ENCODE measurements at places on chromosomes 4 and X.
A peak's percentile ranks its signal among the peaks of the same experiment; 100 is the strongest.

DNA sequence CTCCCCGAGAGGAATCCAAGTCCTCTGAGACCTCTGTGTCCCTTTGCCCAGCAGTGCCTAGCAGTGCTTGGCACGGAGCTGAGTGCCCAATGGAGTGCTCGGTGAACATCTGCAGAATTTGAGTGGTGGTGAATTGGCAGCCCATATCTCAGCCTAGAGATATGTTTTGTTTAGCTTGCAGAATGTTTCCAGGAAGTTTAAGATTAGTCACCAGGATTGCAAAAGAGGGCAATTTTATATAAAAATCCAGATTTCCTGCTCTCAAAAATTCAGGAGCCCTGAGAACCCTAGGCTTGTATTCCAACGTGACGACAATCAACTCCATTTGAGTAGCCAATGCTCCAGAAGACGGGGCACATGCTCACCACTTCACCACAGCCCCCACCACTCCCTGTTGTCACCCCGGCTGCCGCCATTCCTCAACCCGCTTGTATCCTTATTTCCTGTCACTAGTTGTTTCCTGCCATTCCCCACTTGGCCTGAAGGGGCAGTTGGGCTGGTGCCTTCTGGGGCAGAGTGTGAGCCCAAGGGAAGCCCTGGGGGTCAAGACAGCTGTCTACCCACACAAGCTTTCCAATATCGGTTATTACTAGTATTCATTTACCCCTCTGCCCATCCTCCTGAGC lies 116.9 kb downstream of the EFNB1 start:
- DNase-seq: no peak

DNA sequence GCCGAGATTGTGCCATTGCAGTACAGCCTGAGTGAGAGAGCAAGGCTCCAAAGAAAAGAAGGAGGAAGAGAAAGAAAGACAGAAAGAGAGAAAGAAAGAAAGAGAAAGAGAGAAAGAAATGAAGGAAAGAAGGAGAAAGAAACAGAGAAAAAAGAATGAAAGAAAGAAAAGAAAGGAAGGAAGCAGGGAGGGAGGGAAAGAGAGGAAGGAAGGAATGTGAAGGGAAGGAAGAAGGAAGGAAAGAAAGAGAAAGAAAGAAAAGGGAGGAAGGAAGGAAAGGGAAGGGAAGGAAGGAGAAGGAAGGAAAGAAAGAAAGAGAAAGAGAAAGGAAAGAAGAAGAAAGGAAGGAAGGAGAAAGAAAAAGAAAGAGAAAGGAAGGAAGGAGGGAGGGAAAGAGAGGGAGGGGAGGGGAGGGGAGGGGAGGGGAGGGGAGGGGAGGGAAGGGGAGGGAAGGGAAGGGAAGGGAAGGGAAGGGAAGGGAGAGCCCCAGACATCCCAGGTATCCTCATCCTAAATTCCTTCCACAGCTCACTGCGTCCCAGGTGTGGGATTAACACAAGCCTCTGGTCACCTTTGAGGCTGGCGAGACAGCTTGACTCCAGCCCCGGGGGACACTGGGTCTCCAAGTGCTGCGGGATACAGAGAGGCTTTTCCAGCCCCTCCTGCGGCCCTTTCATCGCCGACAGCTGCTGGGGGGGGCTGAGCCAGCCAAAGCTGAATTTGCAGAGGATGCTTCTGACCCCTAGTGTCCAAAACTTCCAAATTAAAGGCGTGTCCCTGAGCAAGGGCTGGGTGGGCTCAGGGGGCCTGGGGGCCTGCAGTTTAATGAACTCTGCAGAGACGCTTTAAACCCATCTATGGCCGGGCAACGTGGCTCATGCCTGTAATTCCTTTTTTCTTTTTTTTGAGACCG lies 24.2 kb upstream of the CSF2RA start:
- DNase-seq: peak; percentile 26

DNA sequence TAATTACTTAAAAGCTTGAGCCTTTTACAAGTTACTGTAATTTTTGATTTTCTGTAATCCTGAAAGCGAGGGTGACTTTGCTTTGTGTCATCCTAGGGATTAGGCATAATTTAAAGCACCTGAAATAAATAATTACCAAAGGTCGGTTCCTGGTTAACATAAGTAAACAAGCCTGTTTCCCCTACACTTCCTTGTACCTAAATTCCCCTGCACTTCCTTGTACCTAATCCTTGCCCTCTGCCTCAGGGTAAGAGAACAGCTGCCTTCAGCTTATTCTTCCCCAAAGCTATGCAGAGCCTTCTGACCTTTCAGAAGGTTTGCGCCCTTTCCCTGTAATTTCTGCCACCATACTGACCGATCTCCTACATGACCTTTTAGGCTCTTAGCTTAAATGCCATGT lies 166.1 kb upstream of the PDE5A start:
- DNase-seq: no peak

DNA sequence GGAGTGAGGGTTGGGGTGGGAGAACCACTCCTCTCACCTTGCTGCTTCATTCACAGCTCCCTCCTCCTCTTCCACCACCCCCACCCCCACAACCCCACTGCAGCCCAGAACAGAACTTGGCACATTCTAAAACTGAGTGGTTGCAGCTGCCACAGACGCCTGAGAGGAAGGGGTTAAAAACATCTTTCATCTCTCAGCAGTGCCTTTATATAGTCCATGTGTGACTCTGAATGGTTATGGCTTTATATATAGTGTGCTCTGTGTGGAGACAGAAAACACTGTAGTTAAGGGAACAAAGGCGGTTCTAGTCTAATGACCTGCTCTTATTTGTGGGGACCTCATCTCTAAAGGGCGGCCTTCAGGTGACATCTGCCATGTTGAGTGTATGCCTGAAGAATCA lies 144.8 kb downstream of the BCOR start:
- DNase-seq: no peak

DNA sequence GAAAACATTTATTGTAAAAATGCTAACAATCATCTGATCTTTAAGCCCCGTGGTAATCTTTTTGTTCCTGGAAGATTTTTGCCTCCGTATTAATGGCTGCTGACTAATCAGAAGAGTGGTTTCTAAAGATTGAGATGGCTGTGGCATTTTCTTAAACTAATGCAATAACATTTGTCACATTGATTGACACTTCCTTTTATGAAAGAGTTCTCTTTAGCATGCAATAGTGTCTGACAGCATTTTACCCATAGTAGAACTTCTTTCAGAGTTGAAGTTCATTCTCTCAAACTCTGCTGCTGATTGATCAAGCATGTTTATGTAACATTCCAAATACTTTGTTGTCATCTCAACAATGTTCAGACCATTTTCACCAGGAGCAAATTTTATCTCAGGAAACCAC lies 26.8 kb upstream of the UGT2B4 start:
- DNase-seq: no peak

DNA sequence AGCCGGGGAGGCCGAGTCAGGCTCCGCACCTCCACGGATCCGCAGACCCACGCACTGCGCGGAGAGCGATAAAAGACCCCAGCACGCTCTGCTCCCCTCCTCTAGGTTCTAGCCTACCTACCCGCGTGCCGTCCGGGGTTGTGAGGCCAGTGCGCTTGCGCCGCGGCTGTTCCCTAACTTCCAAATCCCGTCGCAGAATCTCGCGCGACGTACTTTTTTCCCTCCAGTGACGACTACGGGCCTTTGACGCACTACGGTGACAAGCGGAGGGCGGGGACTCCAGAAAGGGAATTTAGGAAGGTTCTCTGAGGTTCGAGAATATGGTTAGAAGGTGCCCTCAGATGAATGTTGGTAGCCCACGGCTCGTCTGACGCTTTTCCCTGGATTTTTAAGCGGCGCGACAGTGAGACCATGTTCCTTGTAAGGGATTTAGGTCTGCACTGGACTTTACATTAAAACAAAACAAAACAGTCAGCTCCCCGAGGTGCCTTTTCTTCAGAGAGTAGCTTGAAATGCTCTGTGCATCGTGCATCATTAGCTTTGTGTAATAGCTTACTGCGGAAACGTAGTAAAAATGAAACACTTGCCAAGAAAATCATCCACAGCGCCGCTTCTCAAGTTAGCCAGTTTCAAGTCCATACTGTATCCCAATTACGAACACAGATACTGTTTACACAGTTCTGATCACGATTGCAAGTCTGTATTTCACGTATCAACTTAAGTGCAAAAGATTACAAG lies at the start of gene NKRF:
NKRF (minus strand) TSS at position 145 of the 738 bp plus-strand sequence.
- DNase-seq: peak; percentile 45

DNA sequence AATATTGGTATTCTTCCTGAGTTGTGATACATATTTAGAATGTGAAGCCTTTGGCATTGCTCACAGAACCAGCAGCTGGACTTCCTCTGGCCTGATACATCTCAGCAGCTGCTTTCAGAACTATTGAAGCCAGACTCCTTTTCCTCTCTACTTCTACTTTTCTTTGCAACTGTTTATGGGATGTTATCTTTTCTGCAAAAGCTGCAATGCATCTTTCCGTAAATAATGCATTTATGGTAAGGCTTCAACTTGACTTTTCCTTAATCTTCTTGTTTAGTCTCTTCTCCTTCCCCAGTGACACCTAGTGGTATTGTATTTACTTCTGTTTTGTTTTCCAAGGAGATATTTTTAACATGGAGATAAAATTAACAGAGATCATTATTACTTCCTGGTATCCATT lies 1548.7 kb downstream of the PCDH7 start:
- DNase-seq: no peak

- DNase-seq: no peak
Observed at GRCh38 chr4:7823416-7823824, 116.2 kb downstream of the AFAP1 start.

GRCh38 chrX:131226591-131226990 lies 62.5 kb downstream of the IGSF1 start:
- no peak for DNase-seq

DNA sequence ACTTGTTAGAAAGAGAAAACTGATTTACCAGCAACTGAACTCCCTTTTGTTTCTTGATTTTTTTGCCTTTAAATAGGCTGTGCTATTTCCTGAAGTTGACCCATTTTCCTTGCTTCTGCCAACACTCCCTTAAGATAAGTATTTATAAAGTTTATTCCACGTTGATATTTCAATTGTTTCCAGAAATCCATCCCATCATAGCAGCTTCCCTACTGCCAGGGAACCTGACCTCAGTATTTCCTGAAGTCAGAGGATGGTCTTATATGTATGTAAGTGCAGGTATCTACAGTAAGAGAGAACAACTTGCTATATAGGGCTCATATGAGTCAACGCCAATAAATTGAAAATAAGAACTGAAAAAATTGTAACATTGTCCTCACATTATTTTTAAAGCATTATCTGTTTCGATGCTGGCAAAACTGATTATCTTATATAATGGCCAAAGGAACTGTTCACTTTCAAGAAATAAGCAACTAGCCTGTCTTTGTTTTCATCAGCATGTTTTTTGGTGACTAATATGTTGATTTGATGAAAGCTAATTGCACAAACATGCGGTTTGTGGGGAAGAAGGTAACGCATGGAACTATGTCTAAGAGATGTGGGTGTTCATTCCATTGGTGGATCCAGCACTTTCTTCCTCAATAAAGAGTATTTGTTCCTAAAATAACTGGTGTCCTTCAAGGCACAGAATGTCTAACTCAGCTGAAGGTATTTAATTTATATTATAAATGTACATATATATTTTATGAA lies 4.7 kb downstream of the LIMCH1 start:
- no peak for DNase-seq

- DNase-seq: no peak
Observed at GRCh38 chr4:71074452-71075299, 81.2 kb downstream of the DCK start.

- no peak for DNase-seq
Observed at GRCh38 chrX:24870143-24870542, 145.6 kb downstream of the ARX start.

DNA sequence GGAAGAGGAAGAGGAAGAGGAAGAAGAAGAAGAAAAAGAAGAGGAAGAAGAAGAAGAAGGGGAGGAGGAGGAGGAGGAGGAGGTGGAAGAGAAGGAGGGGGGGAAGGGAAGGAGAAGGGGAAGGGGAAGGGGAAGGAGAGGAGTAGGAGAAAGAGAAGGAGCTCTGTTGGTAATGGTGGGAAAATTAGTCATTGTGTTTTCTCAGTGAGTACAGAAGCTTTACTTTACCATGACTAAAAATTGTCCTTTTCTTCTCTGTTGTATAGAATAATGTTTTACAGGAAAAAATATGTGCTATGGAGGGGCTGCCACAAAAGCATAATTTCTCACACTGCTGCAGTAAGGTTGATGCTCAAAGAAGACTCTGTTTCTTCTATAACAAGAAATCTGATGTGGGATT lies 4.1 kb downstream of the AFM start:
- DNase-seq: no peak

GRCh38 chrX:150337536-150337935 lies 25.6 kb upstream of the MAMLD1 start:
- DNase-seq: no peak

DNA sequence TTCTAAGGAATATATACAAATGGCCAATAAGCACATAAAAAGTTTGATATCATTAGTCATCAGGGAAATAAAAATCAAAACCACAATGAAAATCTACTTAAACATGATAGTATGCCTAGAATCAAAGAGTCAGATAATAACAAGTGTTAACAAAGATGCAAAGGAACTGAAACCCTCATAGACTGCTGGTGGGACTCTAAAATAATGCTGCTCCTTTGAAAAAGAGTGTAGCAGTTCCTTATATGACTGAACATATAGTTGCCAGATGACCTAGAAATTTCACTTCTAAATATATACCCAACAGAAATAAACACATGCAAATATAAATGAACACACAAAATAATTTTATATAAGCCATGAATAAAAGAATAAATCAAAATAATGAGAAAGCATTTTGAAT lies 205.1 kb upstream of the CTSO start:
- DNase-seq: no peak
